PC-9 (cell line): ENCODE measurements at places on chromosomes 5 and 9. TPM values are rescaled to one million over a fixed set of nuclear protein-coding genes. Genes with fewer than 3 reads are reported as not detected.

The STX17 gene
- 46.3 and 47.8 TPM in 2 replicates for total RNA-seq

The ALDOB gene
- total RNA-seq: not detected in 2 replicates

The IL5 gene
- not detected in 2 replicates for total RNA-seq

The PCSK1 gene
- total RNA-seq: not detected in 2 replicates

The PCDHGB1 gene
- total RNA-seq: not detected in 2 replicates
